ENCODE measurements at places on chromosomes 2 and 18.

DNA sequence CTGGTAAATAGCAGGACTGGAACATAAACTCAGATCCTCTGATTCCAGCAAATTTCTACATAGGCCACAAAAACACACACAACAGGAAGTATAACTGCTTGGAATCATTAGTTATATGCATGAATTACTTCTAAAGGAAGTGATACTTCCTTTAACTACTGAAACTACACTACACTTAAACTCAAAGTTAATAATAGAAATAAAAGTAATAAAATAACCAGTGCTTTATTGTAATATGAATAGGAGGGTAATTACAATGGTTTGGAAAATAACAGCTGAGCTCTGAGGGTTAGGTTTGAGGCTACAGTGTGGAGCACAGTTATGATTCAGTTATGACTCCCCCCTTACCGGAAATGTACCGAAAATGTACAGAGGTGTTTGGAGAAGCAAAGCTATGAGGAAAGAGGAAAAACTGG is 18.5 kb upstream of the POLI start:
- DNase-seq, result no peak

DNA sequence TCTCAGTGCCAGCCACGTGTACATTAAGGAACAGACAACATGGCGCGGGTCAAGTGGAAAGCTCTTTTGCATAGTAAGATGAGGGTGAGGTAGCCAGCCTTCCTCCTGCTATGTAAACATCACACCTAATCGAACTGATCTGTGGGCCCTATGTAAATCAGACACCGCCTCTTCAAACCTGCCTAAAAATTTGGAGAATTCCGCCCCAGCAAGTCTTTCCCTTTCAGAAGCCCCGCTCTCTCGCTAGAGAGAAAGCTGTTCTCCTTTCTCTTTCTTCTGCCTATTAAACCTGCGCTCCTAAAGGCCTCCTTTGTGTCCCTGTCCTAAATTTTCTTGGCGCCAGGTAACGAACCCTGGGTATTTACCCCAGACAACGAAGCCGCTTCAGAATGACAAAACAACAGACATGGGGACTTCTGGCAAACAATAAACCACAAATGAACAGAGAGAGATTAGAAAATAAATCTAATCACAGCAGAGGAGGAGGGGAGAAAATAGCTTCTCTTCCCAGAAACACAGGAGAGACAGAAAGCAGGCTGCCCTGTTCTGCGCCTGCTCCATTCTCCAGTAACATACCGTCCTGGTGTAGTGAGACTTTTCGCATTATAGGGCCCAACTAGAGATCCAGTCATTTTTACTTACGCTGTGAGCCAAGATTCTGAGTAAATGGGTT is 31.9 kb upstream of the CYP1B1 start:
- DNase-seq, result no peak

DNA sequence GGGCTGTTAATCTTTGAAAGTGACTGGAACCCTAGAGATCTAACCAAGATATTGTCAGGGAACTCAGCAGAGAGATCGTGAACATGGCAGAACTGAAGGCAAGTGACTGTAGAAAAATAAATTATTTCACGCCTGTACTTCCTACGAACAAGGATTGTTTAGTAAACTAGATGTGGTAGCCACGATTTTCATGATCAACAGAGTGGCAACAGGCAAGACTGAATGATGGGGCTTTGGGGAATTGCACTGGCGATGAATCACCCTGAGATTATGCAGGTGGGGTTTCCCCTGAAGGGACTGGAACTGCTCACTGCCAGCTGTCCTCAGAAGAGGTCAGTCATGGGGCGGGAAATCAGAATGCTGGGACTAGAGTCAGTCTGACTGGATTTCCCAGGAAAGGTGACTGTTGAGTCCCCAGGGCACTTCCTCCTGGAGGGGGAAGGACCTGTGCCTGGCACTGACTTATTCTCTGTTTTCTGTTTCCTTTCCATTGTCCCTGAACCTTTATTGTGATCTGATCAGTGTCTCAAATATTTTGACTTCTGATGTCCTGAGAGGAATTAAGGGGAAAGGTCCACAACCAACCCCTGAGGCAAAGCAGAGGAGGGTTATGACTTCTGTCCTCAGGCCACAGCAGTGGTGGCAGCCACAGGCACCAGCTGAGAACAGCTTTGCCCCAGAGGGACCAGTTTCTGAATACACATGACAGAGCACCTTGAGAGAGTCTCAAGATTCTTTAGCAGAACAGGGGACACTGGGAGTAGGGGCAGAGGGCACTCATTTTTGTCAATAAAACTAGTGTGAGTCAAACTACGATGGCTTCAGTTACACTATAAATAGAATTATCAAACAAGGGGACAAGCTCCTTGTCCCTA is 70.0 kb downstream of the NAB1 start:
- peak; percentile 18 for DNase-seq

DNA sequence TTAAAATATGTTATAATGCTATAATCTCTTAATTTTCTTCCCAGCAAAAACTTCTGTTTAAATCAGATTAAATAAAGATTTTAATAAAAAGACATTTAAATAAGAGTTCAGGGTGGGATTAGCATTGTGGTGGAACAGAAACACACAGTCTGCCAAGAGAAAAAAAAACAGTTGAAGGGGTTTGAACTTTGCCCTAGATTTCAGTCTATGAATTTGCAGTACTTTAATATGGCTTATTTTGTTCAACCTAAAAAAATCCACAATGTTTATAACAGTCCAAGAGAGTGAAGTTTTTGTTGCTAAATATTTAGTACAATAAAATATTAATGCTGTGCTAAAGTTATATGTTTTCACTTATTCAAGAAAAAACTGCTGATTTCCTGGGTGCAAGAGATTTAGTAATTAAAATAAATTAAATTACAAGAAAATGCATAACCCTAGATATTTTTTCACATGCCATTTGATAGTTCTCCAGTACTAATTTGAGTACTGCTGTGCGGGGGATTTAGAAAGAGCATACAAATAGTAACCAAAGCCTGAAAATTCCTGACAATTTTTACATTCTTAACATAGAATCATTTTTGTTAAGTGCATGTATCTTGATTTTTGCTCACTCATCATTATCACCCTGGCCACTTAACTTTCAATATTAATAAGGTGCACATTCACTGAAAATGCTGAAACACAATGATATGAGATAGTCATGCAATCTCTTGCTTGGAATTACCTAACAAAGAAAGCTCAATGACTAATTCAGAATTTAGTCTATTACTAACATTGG is 52.6 kb downstream of the SLC40A1 start:
- no peak for DNase-seq

DNA sequence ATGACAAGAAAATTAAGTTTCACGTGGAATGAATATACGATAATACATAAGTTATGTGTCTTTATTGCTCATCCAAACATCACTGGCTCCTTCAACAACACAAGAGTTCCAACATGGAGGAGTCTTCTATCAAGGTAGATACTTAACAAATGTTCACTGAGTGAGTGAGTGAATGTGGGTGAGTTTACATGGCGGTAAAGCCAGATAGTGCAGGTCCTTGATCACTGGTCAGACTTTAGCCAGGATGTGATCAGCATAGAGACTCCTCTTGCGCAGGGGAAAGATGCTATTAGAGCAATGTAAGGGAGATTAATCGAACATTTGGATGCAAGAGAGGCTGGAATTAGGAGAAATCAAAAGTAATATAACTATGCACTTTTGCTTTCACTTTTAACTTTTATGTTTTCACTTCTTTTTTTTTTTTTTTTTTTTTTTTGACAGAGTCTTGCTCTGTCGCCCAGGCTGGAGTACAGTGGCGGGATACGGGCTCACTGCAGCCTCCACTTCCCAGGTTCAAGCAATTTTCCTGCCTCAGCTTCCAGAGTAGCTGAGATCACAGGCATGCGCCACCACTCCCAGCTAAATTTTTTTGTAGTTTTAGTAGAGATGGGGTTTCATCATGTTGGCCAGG is 249.0 kb upstream of the ID2 start:
- no peak for DNase-seq

DNA sequence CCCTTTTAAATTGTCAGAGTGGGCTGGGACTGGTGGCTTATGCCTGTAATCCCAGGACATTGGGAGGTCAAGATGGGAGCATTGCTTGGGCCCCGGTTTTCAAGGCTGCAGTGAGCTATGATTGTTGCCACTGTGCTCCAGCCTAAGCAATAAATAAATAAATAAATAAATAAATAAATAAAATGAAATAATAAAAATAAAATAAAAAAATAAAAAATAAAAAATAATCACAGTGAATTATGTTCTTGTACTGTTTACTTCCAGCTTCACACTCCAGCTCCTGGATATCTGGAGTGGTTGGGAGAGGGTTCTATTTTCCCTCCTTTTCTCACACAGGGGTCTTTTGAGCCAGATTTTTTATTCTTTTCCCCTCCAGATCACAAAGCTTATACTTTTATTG is 26.2 kb upstream of the PNPT1 start:
- DNase-seq, result no peak

GRCh38 chr2:160889439-160890170 is 270.6 kb upstream of the TANK start:
- DNase-seq, result no peak

GRCh38 chr2:109512076-109512475 is 101.7 kb downstream of the SEPTIN10 start:
- no peak for DNase-seq

DNA sequence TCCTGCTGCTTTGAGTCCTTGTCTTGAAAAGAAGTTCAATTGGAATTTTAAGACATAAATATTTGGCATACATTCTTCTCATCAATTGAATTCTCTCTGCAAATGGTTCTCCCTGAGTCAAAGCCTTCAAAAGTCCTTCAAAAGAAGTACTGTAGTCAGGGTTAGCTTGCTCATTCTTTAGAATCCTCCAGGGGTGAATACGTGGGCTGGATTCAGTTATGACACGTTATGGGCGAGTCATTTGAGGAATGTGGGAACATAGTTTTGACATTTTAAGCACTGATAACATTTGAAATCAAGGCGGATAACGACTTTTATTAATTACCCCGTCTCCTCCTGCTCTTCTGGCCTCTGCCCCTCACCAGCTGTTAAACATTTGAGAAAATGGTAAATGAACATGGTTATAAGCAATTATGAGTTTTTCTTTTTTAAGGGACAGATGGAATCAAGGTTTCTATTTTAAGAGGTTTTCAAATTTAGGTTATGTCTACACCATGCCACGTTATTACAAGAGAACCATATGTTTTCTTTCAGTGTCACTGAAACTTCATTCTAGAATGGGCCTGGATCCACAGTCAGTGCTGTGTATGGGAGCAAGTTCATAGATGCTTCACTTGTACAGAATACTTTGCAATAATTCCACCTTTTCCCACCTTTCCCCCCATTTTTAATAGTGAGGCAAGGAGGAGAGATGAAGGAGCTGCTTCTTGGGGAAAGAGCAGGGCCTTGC is 273.1 kb downstream of the TSN start:
- DNase-seq, result no peak

Measured in hematopoietic multipotent progenitor cell (in vitro differentiated cells).